ENCODE measurements at places on chromosomes 16 and 17.

DNA sequence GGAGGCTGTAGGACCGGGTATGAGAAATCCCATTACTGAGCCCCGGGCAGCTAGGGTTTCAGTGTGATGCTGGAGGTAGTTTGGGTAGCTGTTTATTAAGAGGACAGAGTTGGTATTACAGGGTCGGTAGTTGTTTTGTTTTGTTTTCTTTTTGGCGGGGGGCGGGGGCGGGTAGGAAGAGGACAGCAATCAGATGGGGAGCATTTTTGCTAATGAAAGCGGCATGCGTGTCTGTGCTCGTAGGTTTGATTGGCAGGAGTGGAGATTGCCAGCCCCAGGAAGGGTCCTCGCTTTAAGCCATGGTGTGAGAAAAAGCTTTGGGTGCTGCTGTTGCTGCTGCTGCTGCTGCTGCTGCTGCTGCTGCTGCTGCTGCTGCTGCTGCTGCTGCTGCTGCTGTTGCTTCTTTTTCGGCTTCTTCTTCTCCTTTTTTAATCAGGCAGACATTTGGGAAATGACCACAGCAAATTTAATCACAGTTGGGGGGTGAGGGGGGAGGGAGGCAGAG, 498.5 kb upstream of the ZFHX3 start:
- no peak for DNase-seq

- no peak for DNase-seq
Measured at GRCh38 chr17:2947996-2948550, 115.3 kb downstream of the OR1D5 start.

GRCh38 chr17:1006054-1006453, 9.1 kb downstream of the TIMM22 start:
- no peak for DNase-seq

DNA sequence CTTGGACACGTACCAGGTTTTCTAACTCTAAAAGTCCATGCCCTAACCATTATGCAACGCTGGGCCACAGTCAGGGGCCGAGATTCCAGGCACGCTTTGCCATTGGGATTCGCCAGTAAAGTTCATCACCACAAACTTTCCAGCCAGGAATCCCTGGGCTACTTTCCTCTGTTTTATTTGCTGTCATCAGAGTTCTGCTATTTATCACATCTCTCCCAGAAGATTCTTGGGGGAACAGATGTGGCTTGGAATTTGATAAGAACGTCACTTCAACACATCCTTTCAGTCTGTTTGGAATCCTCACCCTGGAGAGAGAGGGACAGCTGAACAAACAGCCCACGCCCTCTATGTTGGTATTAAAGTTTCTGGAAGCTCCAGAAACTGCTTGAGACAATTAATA, 109.6 kb upstream of the CACNG3 start:
- no peak for DNase-seq

DNA sequence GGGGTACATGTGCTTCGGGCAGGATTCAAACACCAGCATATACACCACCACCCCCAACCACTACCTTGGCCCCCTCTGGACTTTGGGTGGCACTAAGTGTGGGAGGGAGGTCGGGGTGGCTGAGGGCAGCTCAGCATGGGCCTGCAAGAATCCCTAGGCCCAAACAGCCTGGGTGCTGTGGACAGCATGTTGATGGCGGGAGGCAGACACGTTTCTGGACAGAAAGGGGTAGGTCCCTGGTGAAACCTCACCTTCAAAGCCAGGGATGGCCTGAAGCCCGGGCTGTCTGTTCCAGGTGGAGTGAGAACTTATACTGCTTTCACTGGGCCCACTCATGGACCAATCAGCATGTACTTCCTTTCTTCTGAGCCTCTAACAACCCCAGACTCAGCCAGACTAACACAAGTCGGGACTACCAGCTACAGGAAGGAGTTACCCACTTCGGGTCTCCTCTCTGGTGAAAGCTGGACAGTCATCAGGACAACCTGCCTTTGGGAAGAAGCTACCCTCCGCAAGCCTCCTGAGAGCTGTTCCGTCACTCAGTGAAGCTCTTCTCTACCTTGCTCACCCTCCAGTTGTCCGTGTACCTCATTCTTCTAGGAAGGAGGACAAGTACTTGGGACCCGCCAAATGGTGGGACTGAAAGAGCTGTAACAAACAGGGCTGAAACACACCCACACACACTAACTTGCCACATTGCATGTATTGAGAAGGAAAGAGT, 203.0 kb downstream of the CPPED1 start:
- DNase-seq, result no peak

GRCh38 chr16:11121083-11121608, 134.9 kb downstream of the SOCS1 start:
- DNase-seq, result no peak

- peak; percentile 37 for DNase-seq
Measured at GRCh38 chr16:3133844-3134243, 985 bp upstream of the ZNF213 start.

DNA sequence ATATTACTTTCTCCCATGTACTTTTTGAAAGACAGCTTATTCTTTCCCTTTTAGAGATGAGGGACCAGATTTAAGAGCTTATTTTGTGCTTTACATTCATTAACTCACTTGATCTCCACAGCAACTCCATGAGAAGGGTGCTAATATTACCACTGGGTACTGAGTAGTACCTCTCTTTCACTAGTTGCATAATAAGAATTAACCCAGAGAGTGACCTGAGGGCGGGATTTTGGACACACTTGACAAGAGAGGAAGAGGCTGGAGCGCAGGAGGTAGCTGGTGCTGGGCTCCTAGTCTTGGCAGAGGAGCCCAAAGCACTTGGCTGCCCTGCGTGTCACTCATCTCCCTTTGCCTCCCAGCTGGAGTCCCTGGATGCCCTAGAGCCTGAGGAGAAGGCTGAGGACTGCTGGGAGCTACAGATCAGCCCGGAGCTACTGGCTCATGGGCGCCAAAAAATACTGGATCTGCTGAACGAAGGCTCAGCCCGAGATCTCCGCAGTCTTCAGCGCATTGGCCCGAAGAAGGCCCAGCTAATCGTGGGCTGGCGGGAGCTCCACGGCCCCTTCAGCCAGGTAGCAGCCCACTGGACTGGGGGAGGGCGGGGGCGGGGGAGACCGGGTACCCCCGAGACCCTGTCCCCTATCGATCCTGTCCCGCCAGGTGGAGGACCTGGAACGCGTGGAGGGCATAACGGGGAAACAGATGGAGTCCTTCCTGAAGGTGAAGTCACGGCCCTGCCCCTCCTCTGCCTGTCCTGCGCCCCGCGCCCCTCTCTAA, 1.7 kb upstream of the MAZ start:
- DNase-seq, result peak; percentile 34

GRCh38 chr17:79631640-79632431, 21.0 kb upstream of the RBFOX3 start:
- no peak for DNase-seq

DNA sequence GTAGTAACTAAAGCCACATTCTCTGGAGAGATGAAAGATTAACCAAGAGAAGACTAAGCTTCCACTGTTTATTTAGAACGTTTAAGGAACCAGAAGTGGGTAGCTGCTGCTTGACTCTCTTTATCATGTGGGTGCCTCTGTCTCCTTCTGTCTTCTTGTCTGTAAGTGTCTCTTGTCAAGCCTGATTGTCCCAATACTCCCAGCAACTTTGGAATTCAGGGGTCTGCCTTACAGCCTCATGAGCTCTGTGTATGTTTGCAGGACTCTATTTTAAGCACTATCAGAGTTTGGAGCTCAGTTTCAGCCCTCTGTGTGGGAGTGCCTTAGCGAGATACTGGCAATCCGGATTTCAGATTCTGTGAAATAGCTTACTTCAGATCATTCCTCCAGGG, 29.3 kb upstream of the SPACA3 start:
- DNase-seq, result no peak

DNA sequence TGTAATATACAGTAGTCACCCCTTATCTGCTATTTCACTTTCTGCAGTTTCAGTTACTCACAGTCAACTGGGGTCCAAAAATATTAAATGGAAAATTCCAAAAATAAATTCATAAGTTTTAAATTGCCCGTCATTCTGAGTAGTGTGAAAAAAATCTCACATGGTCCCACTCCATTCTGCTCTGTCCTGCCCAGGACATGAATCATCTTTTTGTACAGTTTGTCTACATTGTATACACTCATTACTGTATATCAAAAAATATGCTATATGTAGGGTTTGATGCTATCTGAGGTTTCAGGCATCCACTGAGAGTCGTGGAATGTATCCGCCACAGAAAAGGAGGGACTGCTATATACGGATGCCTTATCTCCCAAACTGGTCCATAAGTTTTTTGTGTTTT, 16.0 kb upstream of the APPBP2 start:
- no peak for DNase-seq

DNA sequence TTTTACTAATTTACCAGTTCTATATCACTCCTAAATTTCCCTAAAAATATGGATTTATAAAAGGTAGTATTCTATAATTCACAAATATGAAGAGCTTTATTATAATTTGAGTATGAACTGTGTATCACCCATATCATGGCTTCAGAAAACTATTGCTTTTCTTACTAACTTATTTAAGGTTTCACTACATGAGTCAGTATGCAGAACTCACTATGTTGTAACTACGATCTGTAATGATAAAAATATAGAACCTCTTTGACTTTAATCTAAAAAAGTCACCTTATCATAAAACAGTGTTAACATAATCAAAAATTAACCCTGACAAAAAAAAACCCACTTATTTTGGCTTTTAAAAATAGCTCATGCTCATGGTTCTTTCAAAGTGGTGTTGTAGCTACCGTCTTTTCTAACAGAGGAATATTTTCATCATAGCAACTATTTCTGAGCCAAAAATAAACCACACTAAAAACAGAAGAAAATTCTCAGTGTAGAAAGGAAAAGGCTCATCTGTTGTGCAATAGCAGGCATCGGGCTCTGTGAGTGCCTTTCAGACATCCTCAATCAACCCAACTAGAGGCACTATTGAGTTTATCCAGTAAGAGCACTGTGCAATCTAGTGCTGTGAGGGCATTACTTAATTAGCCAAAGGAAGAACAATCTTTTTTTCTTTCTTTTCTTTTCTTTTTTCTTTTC, 42.1 kb downstream of the ITGAM start:
- DNase-seq, result no peak

DNA sequence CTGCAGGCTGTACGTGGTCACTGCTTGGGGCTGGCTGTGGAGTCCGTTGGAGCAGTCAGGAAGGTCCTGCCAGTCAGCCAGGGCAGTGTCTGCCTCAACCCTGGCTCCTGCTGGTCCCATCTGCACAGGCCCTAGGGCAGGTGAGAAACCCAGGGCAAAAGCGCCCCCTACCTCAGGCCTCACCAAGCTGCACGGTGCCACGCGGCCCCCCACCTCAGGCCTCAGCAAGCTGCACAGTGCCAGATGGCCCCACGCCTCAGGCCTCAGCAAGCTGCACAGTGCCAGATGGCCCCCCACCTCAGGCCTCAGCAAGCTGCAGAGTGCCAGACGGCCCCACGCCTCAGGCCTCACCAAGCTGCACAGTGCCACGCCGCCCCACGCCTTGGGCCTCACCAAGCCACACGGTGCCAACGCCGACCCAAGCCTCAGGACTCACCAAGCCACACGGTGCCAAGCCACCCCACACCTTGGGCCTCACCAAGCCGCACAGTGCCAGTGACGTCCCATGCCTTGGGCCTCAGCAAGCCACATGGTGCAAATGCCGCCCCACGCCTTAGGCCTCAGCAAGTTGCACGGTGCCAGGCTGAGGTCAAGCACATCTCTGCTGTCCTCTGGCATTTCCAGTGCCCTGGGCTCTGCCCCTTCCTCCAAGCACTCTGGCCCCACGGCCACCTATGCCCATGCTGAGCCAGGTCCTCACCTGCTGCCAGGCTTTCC, 5.5 kb downstream of the TMEM204 start:
- DNase-seq, result peak; percentile 6

DNA sequence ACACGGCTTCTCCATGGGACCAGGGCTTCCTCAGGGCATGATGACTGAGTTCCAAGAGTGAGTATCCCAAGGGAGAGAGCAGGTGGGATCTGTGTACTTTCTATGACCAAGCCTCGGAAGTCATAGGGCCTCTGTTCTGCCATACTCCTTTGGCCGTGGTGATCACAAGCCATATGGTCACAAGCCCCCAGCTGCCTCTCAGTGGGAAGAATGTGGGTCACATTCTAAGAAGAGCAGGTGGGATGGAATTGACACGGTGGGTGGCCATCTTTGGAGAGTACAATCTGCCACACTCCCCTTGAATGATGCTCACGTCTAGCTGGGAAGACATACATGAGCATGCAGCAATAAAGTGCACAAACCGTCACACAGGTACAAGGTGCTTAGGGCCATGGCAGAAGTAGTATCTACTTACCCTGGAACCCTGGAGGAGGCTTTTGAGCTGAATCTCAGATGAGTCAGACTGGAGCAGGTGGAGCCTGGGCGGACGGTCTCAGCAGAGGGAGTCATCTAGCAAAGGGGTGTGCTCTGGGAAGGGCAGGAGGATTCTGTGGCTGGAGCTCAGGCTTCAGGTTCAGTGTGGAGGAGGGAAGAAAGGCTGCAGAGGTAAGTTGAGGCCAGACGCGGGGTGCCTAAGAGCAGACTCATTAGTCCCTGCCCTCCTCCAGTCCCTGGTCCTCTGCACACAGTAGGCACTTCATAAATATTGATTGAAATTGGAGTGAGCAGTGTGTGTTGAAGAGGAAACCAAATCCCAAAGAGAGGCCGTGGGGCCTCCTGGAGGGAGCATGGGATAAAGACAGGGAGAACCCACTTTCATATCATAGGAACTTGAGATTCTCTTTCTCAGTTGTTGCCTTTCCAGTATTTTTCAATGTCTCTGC, 26.6 kb downstream of the GOSR2 start:
- no peak for DNase-seq

GRCh38 chr17:6325741-6326140, 109.2 kb downstream of the AIPL1 start:
- no peak for DNase-seq

GRCh38 chr17:81514489-81514738, 1.8 kb upstream of the ACTG1 start:
- no peak for DNase-seq

- no peak for DNase-seq
Measured at GRCh38 chr16:20122011-20122410, 48.3 kb upstream of the GPR139 start.

GRCh38 chr17:66192378-66192687, 400 bp upstream of the CEP112 start:
- DNase-seq, result no peak

DNA sequence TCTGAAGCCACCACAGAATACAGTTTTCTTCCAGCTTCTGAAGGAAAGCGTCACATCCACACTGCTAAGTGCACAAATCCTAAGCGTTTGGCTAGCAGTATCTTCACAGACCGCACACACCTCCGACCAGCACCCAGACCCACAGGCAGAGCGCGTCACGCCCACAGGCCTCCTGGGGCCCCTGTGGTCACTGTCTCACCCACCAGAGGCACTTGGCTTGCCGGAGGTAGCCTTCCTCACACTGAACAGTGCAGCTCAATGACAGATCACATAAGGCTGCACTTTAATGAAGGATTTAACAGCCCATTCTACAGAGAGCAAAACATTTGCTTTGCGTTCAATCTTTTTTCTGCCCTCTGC, 21.2 kb downstream of the SPHK1 start:
- DNase-seq, result no peak

- DNase-seq, result no peak
Measured at GRCh38 chr17:74860229-74860871, 665 bp upstream of the GRIN2C start.

Measured in hematopoietic multipotent progenitor cell treated with erythropoietin and hydrocortisone succinate and interleukin-3 and kit ligand, for 15 days (in vitro differentiated cells).